Activated CD4-positive, alpha-beta T cell treated with anti-CD3 and anti-CD28 coated beads for 24 hours (primary cell): ENCODE measurements at places on chromosomes 12 and 14.

DNA sequence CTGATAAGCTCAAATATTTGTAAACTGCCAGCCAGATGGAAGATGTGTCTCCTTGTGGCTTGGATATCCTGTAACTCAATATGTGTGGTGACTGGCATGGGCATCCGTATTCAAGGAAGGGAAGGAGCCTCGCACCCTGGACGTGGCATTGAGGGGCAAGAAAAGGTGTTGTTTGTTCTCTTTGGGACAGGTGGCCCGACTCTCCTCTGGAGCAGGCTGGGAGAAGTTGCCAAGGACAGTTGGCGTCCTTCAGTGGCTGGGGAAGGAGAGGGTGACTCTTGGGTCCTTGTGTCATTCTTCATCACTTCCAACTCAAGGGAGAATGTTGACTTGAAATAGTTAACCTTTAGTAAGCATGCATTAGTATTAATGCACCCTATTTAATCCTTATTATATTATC, 39.6 kb downstream of the CACNA1C start:
- no peak for DNase-seq

DNA sequence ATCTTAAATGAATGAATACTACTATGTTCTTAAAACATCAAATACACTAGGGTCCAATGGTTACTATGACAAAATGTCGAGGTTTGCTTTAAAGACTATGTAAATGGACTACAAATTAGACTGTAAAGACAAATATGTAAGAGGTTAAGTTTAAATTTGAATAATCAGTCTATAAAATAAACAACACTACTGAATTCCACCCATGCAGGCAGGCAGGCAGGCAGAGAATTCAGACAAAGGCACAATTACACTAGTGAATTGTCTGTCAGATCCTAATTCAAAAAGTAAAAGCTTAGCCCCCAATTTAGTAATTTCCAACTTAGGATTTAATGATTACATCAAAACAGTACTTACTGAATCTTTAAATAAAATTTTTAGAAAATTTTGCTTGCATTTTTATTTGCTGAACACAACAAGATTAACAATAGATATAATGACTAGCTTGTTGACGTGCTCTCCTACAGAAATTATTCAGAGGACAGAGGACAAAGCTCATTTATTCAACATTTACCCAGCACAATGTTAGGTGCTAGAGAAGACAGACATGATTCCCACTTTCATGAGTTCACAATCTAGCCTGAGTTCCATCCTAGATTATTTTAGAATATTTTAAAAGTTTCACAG, 97.4 kb downstream of the CDK17 start:
- no peak for DNase-seq

- no peak for DNase-seq
Observed at GRCh38 chr12:89732522-89732921, 23.9 kb upstream of the ATP2B1 start.

DNA sequence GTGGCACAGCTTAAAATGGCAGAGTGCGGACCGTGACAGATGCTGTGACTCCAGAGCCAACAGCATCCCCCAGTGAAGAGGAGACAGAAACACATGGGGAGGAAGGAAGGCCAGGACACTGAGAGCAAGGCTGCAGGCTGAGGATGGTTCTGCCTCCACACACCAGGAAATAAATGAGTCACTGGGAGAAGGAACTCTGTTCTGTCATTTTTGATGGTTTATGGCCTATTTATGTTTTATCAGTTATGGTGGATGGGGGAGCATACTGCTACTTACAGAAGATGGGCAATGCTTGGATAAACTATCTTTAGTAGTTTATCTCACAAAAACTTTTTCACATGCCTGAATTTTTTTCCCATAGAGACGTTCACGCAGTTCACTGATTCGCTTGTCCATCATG, 33.8 kb downstream of the ZFYVE21 start:
- DNase-seq: no peak

DNA sequence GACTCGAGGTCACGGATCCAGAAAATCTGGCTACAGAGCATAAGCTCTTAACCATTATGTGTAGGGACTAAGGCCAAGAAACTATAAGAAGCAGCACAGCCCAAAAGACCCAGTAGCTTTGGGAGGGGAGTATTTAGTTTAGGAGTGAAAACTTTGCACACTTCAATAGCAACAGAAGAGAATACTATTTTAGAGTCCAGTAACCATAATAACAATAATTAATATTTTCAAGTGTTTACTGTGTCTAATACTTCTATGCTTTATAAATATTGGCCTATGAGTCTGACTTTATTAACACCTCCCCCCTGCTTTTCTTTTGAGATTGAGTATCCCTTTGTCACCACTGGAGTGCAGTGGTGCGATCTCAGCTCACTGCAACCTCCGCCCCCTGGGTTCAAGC, 82.8 kb downstream of the SUDS3 start:
- DNase-seq: no peak

DNA sequence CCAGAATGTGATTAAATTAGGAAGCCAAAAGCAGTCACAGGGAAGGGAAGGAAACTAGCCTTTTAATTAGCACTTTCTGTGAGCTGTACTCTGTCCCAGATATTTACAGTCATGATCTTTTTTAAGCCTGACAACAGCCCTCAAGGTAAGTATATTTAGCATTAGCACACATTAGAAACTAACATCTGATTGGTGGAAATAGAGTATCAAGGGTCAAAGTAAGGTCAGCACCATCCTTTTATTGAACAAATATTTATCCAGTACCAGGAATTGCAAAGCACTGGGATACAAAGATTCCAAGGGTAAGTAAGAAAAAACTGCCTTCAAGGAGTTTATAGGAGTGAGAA, 28.2 kb downstream of the RPGRIP1 start:
- DNase-seq: no peak

DNA sequence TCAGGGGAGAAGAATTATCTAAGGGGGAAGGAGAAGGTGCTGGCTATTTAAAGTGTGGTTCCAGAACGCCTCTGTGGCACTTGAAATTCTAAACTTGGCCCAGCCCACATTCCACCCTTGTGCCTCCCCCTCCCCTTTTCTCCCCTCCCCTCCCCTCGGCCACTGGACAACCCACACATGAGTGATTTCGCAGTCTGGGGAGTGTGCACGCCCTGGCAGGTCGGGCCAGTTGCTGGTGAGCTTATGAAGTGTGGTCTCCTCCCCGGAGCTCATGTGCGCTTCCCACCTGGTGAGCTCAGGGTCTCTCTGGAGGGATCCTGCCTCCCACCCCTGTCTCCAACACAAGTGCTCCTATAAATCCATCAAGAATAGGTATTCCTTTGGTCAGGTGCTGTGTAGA, at the start of gene SLC6A13:
SLC6A13 (minus strand) TSS at position 20 of the 400 bp plus-strand sequence. CDS start 2,784 bp downstream, outside the sequence.
- no peak for DNase-seq

DNA sequence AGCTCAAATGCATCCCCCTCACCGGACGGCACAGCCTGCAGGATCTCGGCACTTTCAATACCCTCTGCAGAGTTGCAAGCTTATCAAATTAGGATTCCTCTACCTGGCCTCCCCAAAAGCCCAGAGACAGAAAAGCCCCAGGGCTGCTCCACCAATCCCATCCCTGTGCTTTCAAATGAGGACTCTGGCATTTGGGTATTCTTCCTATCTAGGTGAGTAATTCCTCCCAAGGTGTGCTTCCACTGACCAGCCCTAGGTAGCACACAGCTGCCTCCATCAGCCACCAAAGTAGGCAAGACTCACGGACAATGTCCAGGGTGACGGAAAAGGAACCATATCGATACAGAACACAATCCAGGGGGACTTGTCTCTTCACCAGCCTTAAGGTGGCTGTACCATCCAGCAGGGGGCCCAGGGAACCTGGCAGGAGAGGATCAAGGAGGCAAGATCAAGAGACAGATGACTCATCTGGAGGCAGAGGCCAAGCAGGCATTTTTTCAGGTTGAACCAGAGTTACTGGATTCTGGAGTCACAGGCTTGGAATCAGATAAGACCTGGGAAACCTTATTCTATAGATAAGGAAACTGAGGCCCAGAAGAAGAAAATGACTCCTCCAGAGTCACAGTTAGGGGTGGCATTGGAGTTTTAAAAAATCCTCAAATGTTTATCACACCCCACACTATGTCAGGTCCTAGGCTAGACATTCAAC, 9.9 kb downstream of the PMEL start:
- DNase-seq: peak; percentile 30

- DNase-seq: no peak
Observed at GRCh38 chr12:20588042-20588441, 107.1 kb upstream of the SLCO1C1 start.

DNA sequence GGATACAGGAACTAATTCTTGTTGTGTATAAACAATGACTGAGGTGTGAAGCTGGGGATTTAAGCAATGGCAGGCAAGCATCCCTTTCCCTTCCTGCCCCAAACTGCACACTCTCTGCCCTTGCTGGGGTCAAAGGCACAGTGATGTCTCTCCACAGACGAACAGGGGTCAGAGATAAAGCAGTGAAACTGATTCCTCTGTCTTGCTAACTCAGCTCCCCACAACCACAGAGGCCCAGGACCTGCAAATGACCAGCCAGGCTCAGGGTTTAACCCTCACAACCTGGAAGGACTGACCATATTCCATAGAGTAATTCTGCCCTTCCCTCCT, 67.2 kb downstream of the CCDC88C start:
- no peak for DNase-seq

DNA sequence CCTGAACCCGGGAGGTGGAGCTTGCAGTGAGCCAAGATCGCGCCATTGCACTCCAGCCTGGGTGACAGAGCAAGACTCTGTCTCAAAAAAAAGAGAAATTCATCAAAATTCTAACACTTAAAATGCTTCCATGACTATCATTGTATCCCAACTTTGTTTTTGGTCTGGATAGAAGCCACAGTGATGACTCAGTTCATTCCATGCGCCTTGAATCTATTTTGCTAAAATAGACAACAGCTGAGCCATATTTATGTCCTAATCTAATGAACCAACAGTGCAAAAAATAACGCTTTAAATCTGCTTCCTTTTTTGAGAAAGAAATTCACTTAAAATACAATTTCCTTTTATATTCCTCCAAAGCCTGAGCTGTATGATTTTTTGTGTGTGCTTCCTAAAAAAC, 23.2 kb upstream of the BICD1 start:
- no peak for DNase-seq

DNA sequence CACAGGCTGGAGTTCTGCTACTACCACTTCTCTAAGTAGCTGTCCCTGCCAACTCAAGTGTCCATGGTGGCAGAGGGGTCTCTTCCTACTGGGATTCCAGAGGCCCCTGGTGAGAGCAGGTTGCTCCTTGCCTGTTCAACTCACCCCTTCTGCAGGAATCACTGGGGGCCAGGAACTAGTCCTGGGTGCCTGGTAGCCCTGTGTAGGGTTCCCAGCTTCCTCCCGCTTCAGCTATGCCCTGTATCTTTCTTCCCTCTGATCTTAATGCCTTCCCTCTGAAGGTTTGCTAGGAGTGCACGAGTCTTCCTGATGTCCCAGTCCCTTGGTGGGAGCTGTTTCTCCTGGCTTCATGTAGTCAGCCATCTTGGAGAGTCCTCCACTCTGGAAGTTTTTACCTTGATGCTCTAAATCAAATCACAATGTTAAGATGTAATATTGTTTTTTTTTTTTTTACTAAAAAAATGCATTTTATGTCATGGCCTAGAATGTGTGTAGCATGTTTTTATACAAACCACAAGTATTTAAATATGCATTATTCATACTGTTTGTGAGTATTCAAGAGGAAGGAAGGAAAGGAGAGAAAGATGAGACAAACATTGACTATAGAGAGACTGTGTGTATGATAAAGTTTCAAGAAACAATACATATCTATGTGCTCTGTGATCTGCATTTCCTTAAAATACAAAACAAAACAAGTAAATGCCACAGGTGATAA, 54.7 kb downstream of the FRS2 start:
- no peak for DNase-seq
